ENCODE measurements at places on chromosomes 11 and 22. TPM values are rescaled to one million over a fixed set of nuclear protein-coding genes. Genes with fewer than 3 reads are reported as not detected.

The CNTF gene
- 0.99 TPM for total RNA-seq

The CD3D gene
- 1.4 TPM for total RNA-seq

The RFPL1 gene
- total RNA-seq = not detected

The ADAMTS8 gene
- total RNA-seq = 2.5 TPM

The NPAS4 gene
- 3.1 TPM for total RNA-seq

The FAT3 gene
- total RNA-seq = 26.1 TPM

The APOA1 gene
- total RNA-seq = 29.8 TPM

The CHRDL2 gene
- 0.64 TPM for total RNA-seq

The POTEH gene
- total RNA-seq = not detected

The RANGAP1 gene
- 34.8 TPM for total RNA-seq

The OR10A2 gene
- total RNA-seq = not detected

The TNNI2 gene
- 526 TPM for total RNA-seq

The MYEOV gene
- total RNA-seq = 2.0 TPM

The SERHL2 gene
- total RNA-seq = 2.7 TPM

The OR51L1 gene
- not detected for total RNA-seq

The CTTN gene
- total RNA-seq = 185 TPM

The MMP11 gene
- 36.6 TPM for total RNA-seq

The RBM14 gene
- 80.9 TPM for total RNA-seq

The GAS2 gene
- 13.0 TPM for total RNA-seq

The PANX3 gene
- total RNA-seq = not detected

The ADAMTS15 gene
- total RNA-seq = 98.2 TPM

The GNAZ gene
- total RNA-seq = 4.9 TPM

The KLHL35 gene
- total RNA-seq = 1.9 TPM

The LRP4 gene
- 25.2 TPM for total RNA-seq

The TMPRSS4 gene
- total RNA-seq = 13.7 TPM

The LRRC10B gene
- total RNA-seq = 3.4 TPM

The ACRV1 gene
- total RNA-seq = not detected

The CWC15 gene
- total RNA-seq = 42.7 TPM

All from metanephros (tissue), 2 donors.